ENCODE measurements at places on chromosomes 7 and 10.
A peak's percentile ranks its signal among the peaks of the same experiment; 100 is the strongest.

DNA sequence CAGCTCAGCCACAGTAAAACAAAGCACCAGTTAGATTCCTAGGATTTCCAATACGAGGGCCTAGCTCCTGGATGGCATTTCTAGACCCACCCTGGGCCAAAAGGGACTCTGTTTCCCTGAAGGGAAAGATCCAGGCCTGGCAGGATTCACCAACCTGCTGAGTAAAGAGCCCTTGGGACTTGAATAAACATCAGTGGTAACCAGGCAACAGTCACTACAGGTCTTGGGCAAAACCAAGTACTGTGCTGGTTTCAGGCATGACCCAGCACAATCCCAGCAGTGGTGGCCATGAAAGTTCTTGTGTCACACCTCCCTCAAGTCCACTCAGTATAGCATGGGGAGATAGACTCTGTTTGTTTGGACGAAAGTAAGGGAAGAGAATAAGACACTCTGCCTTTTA is 31.0 kb upstream of the STARD3NL start:
- DNase-seq = no peak

DNA sequence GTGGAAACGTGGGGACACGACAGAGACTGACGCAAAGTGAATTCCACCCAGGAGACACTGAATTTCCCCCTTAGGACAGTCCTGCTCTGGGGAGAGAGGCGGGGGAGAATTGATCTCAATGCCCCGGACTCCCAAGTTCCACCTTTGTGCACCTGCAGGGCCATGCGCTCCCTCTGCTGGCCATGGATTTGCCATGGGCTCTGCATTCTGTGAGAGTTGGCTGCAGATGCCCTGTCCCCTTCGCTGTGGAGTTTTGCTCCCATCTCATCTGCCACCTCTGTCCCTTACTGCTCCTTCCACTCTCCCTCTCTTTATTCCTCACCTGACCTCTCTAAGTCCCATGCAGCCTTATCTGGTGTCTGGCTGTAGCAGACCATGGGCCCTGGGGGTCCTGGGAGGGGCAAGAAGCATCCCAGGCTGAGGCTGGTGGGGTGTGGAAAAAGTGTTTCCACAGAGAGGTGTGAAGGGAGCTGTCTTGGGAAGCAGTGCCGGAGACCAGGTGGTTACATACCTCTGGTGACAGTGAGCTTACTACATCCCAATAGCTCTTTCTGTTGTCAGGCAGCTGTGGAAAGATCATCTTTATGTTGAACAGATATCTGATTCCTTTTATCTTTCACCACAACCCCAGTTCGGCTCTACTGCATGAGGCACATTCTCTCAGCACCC is 14.3 kb downstream of the GHRHR start:
- peak; percentile 52 for DNase-seq

- DNase-seq = no peak
Observed at GRCh38 chr10:78078539-78079330, 45.1 kb downstream of the RPS24 start.

DNA sequence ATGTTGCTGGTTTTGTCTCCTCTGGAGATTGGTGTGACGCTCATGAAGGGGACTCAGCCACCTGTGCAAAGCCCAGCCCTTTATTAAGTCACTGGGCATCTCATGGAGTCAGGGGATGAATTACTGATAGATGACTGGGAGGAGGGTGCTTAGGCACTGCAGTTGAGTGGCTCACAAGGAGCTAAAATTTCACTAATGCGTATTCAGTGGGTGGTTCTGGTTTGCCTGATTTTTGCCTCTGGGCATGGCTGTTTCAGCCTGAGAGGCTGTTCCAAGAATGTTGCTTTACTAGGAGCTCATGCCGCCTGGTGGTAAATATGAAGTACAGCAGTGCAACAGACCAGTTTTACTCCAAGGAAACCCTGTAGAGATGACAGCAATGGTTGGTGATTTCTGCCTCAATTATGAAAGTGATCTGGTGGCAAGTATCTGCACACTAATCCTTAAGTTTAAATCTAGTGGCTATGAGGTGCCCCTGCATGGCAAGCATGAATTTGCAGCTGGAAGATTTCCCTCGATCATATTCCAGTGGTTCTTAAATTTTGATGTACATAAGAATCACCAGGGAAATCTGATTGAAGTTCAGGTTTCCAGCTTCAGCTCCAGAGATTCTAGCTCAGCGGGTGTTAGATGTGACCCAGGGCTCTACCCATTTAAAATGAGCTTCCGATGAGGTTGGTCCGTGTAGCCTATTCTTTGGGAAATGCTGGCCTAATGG is 19.9 kb downstream of the ACTA2 start:
- DNase-seq = peak; percentile 45

DNA sequence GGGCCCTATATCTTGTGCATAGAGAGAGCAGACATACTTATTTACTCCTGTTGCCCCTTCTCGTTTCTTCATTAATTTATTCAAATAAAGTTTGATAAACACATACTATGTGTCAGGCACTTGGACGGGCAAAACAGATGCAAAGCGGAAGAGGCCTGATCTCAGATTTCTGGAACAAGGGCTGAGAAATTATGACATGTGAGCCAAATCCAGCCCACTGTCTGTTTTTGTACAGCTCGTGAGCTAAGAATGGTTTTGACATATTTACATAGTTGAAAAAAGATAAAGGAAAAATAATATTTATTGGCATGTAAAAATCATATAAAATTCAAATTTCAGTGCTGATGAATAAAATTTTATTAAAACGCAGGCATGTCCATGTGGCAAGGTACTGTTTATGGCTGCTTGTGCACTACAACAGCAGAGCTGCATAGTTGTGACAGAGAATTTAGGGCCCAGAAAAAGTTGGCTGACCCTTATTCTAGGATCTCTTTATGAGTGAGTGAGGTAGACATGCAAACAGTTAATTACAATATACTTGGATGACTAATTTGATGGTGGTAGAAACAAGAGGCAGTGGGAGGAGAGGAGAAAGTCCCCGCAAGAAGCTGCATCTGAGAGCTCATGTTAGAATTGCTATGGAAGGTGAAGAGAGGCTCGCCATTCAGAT is 68.1 kb upstream of the ITPRID1 start:
- no peak for DNase-seq

- no peak for DNase-seq
Observed at GRCh38 chr10:24962995-24963394, 10.6 kb upstream of the PRTFDC1 start.

DNA sequence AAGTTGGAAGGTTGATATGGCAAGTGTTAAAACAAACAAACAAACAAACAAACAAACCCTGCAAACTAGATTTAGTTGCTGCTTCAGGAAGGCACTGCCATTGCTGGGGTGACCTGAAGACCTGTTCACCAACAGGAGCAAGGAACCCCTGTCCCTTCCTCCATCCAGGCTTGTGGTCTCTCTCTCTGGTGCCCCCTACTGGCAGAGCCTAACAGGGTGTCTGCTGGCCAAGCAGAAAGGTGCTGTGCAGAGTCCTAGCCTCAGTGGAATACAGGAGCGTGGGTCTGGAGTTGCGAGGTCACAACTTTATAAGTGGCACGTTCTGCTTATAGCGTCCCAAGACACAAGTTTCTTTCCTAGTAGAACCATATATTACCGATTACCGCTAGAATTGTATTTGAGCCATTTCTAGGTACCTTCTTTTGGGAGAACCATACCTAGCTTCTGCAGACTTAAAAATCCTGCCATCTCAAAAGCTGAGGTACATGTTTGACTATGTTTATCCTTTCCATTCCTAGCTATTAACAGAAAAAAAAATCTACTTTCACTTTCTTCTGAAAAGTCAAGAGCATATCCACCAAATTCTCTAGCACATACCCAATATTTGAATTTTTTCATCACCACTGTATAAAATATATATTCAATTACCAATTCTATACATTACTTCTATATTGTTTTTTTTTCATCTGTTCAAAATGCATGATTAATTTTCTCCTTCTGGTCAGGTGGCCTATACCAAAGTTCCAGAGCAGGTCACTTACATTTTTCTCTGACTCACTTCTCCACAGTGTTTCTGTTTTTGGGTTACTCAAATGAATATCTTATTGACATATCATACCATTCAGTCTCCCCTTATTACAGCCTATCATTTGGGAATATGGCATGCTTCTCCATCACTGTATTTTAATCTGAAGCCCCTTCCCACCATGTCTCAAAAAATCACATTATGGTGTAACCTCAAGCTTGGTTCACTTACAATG is 29.1 kb upstream of the CALD1 start:
- peak; percentile 65 for DNase-seq

GRCh38 chr10:52617346-52617745 is 155.2 kb downstream of the MBL2 start:
- DNase-seq = no peak

GRCh38 chr7:29127527-29127926 is 18.8 kb downstream of the CPVL start:
- peak; percentile 6 for DNase-seq

- DNase-seq = no peak
Observed at GRCh38 chr7:48441848-48442492, 270.7 kb downstream of the ABCA13 start.

- no peak for DNase-seq
Observed at GRCh38 chr7:17617380-17617779, 318.9 kb downstream of the AHR start.

- DNase-seq = no peak
Observed at GRCh38 chr7:45982907-45983719, 62.0 kb upstream of the IGFBP3 start.

GRCh38 chr7:152751449-152752141 is 8.0 kb upstream of the ACTR3B start:
- DNase-seq = no peak

GRCh38 chr10:45470098-45471012 is 96.3 kb downstream of the ALOX5 start:
- DNase-seq = no peak

DNA sequence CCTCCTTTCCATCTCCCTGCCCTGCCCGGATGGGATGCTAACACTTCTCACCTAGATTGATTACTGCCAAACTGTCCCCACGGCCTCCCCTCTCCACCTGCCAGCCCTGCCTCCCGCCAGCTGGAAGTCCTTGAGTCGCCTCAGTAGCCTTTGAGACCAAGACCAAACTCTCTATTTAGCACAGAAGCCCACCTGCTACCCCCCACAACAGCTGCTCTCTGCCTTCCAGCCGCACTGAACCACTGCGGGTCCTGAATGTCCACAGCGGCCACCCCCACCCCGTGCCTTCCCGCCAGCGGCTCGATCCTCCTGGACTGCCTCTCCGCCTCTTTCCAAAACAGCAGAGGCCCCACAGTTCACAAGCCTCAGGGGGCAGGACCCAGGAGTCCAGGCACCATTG is 39.0 kb downstream of the FKBP6 start:
- no peak for DNase-seq

- DNase-seq = peak; percentile 61
Observed at GRCh38 chr10:75431180-75432111, at the start of gene LRMDA. Gene LRMDA (plus strand): TSS chr10:75431624.

DNA sequence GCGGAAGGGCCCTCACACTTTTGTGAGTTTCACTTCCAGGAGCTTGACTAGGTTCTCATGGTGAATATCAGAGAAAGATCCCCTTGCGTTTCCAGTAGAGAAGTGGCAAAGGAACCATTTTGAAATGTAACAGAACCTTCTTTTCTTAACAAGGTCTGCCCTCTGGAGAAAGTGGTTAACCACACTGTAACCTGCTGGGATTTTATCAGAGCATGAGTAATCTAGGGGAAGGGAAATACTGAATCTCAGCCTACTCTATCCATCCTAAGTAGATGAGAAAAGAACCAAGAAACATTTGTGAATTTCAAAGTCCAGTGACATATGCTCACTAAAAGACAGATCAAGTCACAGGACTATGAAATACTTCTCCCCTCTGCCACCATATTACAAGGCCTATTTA is 235.5 kb downstream of the ZEB1 start:
- DNase-seq = no peak

DNA sequence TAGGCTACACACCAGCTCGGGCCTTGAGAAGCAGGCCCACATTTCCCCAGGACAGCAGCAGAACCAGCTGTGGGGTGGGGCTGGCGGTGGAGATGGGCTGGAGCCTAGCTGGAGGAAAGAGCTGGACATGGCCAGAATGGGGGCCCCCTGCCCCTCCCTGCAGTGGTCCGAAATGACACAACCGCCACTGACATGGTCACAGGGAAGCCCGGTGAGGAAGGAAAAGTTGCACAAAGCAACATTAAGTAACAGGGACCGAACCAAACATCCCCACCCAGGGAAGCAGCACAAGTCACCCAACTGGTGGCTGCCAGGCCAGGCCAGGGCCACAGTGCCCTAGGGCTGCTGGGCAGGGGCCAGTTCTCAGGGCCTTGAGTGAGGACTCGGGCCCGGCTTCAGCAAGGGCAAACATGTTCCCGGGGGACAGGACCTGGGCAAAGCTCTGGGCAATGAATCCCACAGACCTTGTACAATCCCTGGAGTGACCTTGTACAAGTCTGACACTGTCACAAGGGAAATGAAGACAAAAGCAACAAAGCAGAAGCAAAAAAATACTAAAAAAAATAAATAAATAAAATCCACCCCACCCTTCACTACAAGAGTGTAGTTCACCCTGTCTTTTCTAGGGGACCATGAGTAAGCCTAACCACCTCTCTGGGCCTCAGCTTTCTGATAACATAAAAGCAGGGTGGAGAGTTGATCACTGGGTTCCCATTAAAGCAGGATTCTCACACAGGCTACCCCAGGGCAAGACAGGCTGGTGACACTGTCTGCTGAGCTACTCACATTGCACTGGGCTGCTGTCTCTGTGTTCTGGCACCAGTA is 33.0 kb downstream of the PSAP start:
- no peak for DNase-seq

DNA sequence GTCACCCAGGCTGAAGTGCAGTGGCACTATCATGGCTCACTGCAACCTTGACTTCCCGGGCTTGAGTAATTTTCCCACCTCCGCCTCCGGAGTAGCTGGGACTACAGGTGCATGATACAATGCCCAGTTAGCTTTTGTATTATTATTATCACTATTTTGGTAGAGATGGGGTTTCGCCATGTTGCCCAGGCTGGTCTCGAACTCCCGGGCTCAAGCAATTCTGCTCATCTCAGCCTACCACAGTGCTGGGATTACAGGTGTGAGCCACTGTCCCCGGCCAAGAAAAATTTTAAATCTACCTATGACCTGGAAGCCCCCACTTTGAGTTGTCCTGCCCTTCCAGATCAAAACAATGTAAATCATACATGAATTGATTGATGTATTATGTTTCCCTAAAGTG is 38.8 kb downstream of the CCDC6 start:
- DNase-seq = no peak

- DNase-seq = no peak
Observed at GRCh38 chr10:128853537-128853936, 613.5 kb upstream of the MGMT start.

- DNase-seq = no peak
Observed at GRCh38 chr7:31260851-31261250, 79.7 kb downstream of the NEUROD6 start.

GRCh38 chr10:95327367-95327766 is 36.6 kb upstream of the PDLIM1 start:
- no peak for DNase-seq

DNA sequence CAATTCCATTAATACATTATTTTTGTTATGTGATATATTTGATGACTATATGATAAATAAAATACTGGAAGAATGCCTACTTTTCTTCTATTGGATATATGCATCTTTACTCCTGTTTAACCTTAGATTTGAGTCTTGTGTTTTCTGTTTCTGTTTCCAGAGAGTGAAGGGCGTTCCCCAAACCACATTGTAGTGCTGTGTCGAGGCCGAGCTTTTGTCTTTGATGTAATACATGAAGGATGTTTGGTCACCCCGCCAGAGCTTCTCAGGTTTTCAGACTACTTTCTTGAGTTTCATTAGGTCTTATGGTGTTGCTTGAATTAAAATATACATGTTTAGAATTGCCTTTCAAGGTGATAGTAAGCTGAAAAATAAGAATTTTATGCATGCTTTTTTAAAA is 23.8 kb downstream of the CROT start:
- DNase-seq = no peak

GRCh38 chr10:107546986-107547385 is 382.5 kb upstream of the SORCS1 start:
- DNase-seq = no peak

GRCh38 chr7:131016230-131016629 is 282.2 kb upstream of the KLF14 start:
- no peak for DNase-seq
